Stimulated activated CD4-positive, alpha-beta T cell treated with anti-CD3 and anti-CD28 coated beads, TNF-alpha, amount 100 ng/mL, for 24 hours (primary cell): ENCODE measurements at places on chromosomes 7 and 10.

DNA sequence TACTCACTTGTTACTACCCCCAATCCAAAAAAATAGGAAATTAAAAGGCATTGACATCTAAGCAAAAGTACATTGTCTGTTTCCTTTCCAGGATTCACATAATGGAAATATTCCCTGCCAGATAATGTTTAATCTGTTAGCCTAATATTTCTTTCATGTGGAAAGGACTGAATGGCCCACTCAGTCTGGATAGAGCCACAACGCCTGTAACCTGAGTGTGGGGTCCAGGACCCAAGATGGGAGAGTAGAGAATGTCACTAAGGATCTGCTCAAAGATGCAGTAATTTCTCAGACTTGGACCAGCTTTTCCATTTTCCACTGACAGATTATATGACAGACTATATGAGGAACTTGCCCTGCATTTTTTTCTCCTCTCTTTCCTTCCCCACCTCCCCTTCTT, 1088.9 kb downstream of the KCNMA1 start:
- DNase-seq: no peak

DNA sequence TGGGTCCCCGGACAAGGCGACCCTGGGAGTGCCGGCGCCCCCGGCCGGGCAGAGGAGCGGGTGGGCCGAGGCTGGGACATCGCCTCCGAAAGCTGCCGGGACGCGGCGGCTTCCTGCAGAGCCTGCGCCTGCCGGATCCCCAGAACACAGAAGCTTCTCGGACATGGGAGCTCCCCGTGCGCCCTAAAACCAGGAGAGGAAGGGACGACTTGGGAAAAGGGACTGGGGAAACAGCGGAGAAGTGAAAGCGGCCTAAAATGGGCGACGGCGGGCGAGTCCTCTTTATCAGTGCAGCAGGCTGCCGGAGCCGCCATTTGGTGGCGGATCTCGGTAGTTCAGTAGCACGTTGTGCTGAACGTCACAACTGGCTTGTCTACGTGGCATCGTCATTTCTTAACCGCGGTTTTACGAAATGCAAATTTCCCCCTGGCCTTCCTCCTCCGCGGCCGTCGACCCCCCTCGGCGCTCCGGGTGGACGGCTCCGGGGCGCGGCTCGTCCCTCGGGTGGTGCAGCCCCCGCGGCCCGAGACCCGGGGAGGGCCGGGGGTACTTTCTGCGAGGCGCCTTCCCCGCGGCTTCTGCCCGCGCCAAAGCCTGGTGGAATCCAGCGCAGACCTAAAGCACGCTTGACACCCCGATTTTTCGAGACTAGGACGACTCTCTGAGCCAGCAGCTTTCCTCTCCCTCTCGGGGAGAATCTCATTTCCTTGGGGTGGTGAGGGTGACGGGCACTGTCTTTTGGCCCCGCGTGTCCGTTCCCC, 9.9 kb upstream of the SPAG6 start:
- DNase-seq: no peak

DNA sequence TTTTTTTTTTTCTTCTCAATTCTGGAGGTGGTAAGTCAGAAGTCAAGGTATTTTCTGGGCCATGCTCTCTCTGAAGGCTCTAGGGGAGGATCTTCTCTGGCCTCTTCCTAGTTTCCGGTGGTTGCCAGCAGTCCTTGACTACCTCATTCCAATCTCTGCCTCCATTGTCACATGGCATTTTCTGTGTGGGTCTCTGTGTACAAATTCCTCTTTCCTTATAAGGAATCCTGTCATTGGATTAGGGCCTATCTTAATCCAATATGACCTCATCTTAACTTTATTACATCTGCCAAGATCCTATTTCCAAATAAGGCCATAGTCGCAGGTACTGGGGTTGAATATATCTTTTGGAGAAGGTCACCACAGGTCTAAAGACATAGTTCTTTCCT, 129.3 kb upstream of the PRR15 start:
- DNase-seq: no peak

- DNase-seq: no peak
These were observed 12.8 kb upstream of the GPR85 start for GRCh38 chr7:113099284-113099919.

GRCh38 chr10:95739056-95739455, 16.9 kb upstream of the ENTPD1 start:
- no peak for DNase-seq

- no peak for DNase-seq
These were observed 30.1 kb downstream of the INSIG1 start for GRCh38 chr7:155327590-155328320.

- no peak for DNase-seq
These were observed 804.9 kb downstream of the LRMDA start for GRCh38 chr10:76236356-76236755.

DNA sequence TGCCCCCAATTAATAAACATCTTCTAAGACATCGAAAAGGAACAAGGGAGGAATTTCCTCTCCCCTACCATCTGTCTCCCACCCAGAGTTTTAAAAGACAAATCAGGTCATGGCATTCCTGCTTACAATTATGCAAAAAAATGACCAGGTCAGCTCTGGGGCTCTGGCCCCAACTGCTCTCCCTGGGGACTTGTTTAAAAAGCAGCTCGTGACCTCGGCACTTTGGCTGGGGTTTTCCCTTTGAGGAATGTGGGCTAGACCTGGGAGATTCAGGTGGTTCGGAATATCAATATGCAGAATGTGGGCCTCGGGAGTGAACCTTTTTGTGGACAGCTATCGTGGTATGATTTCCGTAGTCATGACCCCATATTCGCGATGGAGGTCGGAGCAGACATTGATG, 648 bp upstream of the RADIL start:
- no peak for DNase-seq

GRCh38 chr7:7256731-7257274, 74.5 kb downstream of the C1GALT1 start:
- no peak for DNase-seq
